ENCODE measurements at places on chromosomes 12 and 14.
A peak's percentile ranks its signal among the peaks of the same experiment; 100 is the strongest.

- DNase-seq: peak; percentile 66
Measured at GRCh38 chr12:119989361-119989730, 310 bp downstream of the BICDL1 start.

- no peak for DNase-seq
Measured at GRCh38 chr14:40697231-40697630, 909.4 kb upstream of the LRFN5 start.

DNA sequence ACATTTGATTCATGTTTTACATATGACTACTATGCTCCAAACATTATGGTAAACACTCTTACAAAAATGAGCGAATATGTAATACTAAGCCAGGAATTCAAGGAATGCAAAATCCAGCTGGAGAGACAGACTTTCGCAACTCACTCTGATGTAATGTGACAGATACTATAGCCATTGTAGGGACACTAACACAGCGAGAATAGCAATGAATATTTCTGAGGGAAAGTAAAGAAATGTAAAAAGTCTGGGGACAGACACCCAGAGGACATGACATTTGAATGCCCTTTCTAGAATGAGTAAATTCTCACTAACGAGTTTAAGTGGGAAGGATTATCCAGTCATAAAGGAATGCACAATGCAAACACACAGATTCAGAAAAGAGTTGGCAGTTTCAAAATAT, 121.9 kb downstream of the PIK3C2G start:
- peak; percentile 82 for DNase-seq

DNA sequence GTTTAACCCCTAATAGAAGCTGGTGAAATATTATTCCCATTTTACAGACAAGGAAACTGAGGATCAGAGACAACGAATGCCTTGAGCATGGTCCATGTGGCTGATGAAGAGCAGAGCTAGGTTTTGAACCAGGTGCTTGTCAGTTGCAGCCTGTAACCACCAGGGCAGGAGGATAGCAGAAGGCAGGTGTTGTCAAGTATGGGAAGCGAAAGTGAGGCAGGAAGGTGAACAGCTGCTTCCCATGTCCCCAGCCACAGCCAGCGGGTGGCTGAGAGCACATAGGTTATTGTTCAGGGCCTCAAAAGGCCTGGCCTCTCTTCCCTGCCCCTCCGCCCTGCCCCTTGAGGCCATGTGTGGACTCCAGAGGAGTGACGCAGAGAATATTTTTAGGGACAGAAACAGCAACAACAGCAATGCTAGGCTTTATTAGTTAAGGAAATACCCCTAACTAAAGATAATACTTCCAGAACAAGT, 39.6 kb downstream of the IQSEC3 start:
- peak; percentile 39 for DNase-seq

DNA sequence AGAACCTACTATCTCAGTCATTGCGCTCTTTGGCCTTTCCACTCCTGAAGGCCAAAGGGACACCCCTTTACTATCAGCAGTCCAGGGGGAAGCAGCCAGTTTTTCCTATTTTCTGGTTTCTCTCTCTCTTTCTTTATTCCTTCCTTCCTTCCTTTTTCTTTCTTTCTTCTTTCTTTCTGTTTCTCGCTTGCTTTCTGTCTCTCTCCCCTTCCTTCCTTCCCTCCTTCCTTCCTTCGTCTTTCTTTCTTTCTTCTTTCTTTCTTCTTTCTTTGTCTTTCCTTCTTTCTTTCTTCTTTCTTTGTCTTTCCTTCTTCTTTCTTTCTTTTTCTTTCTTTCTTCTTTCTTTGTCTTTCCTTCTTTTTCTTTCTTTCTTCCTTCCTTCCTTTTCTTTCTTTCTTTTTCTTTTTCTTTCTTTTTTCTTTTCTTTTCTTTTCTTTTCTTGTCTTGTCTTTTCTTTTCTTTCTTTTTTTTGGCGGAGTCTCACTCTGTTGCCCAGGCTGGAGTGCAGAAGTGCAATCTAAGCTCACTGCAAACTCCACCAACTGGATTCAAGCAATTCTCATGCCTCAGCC, 64.9 kb upstream of the OTX2 start:
- DNase-seq: no peak

DNA sequence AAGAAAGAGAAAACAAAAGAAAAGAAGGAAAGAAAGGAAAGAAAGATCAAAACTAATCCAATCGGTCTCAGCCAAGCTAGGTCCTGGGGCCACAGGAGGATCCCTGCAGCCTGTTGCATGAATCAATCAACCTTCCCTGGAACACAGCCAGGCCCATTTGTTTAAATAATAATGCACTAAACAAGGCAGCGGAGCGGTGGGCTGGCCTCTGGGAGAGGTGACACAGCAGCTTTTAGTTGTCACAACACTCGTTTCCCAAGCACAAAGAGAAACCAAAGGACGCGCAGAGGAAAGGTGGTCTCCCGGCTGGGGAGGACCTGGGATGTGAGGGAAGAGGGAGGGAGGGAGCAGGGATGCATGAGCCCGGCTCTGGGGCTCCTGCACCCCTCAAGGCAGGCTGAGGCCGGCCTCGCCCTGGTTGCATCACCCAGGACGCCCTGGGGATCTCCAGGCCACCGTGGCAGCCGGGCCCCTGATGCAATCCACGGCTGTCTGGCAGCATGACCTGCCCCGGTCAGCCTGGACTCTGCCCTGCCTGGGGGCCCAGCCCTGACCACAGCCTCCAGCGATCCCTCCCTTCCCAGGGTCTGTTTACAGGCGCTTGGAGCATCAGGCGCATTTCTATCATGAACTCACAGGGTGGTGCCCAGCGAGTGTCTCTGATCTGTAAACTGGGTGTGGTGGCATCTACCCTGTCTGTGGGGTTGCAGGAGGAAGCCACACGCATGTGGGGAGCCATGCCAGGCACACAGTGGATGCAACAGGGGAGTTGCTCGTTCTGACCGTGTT, 32.5 kb downstream of the MMP17 start:
- peak; percentile 23 for DNase-seq

GRCh38 chr12:11797317-11797913, 147.9 kb downstream of the ETV6 start:
- no peak for DNase-seq

DNA sequence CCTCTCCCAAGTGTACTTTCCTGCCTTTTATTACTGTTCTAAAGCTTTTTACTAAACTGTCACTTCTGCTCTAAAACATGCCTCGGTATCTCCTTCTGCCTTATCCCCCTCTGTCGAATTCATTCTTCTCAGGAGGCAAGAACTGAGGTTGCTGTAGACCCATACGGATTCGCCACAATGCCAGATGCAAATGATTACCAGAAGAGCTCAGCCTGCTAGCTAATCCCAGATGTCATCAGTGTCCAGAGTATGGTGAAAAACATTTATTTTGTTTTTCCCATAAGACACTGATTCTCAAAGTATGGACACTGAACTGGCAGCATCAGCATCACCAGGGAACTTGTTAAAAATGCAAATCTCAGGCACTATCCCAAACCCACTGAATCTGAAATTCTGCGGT, 359.3 kb downstream of the TMTC2 start:
- no peak for DNase-seq

DNA sequence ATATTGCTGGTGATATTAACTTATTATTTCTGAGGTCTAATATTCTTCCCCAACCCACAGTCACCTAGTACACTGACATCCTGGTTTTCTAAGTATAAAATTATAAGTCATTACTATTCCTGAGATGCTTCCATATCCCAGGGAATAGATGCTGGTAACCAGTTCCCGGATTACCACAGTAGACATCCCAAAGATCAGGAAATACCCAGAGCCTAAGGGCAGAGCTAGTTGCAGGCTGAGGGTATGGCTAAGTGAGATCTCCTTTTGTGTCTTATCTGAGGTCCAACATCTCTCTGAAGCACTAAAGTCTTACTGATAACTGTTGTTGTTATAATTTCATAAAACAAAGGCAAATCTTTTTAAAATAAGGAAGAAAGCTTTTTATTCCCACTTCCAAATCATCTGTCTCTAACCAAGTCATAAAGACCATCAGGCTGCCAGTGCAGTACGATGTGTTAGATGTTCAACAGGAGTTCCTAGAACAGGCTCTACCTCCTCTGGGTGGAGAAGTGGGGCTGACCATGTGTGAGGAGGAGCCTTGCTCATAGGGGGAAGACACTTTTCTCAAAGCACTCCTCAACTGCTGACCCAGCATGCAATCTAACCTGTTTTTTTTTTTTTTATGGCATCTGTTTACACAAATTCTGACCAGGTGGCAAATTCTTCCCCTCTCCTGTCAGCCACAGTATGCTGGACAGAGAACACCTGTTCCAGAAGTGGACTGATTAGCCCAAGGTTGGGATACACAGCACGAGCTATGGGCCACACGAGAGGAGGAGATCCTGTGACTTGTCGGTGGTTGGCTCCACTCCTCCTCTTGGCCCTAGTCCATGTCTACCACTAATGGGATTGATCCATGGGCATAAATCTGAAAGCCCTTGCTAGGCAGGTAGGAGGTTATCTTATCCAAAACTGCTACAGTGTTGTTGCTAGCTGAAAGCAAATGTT, 16.1 kb upstream of the GRIP1 start:
- DNase-seq: no peak

GRCh38 chr14:103847451-103848174, at the start of gene PPP1R13B:
Gene PPP1R13B (minus strand): TSS chr14:103847575. CDS start chr14:103847307, 268 bp downstream.
- peak; percentile 93 for DNase-seq

- DNase-seq: no peak
Measured at GRCh38 chr14:75484711-75485429, 37.4 kb upstream of the BATF start.

GRCh38 chr14:90797451-90797850, 18.8 kb downstream of the TTC7B start:
- DNase-seq: no peak

- no peak for DNase-seq
Measured at GRCh38 chr14:71749613-71750238, 182.5 kb upstream of the RGS6 start.

DNA sequence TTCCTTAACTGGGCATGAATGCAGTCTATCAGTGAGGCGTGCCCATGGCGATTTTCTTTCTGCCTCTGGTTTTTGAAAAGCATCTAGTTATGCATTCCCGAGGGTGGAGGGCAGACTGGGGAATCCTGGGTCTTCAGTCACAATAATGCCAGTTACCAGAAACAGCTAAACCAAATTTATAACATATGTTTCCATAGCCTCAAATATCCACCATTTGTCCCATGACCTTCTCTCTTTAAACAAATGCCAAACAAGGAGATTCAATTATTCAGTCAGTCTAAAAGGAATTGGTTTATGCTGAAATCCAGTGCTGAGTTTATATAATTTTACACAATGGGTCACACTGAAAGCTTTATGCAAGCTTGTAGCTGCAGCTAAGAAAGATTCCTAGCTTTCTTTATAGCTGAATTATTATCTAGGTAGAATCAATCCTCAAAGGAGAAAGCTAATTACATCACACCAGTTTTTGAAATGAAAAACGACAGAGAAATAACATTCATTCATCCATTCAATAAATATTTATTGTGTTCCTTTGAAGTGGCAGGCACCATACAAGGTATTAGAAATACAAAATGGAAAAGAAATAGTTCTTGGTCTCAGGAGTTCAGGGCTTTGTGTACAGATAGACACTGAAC, 131.3 kb upstream of the RAP1B start:
- DNase-seq: no peak

GRCh38 chr12:67892259-67893021, 96.8 kb upstream of the IFNG-AS1 start:
- DNase-seq: no peak
